Stimulated activated CD4-positive, alpha-beta T cell treated with anti-CD3 and anti-CD28 coated beads, Interleukin-1b, Interleukin-23, amount 100 ng/mL, for 1 hour (primary cell): ENCODE measurements at places on chromosomes 2 and 18.

- DNase-seq = no peak
These were observed 103.0 kb upstream of the FBXO11 start for GRCh38 chr2:48009256-48009655.

DNA sequence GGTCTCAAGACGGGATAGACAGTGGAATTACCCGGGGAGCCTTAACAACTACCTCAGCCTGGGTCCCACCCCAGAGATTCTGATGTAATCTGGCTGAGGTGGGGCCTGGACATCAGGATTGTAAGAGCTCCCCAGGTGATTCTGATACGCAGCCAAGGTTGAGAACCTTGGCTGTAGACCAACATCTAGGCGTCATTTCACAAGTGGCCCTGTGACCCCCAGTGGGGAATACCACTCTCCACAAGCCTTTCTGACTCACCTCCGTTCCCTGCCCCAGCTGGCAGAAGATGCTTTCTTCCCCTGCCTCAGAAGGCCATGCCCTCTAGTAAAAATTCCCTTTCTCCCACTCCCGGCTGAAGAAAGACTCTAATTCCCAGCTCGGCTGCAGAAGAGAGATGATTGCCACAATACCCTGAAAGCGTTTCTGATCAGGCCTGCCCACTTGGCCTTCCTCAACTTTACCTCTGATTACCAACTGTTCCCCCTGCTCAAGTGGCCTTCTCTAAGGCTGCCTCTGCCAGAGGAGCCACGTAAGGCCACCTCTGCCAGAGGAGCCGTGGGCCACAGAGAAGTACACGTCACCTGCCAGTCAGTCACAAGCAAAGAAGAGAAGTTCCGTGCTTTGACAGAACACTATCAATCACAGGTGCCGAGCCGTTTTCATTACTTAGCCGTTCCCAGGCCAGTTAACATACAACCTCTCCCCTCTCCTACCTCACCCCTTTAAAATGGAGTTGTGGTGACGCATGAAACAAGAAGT is 116.8 kb upstream of the PKDCC start:
- DNase-seq = no peak

GRCh38 chr2:169983506-169983905 is 156.3 kb downstream of the UBR3 start:
- no peak for DNase-seq

GRCh38 chr2:174027956-174028355 is 62.8 kb upstream of the SP3 start:
- no peak for DNase-seq

- DNase-seq = no peak
These were observed 60.0 kb upstream of the FOSL2 start for GRCh38 chr2:28332696-28333095.

DNA sequence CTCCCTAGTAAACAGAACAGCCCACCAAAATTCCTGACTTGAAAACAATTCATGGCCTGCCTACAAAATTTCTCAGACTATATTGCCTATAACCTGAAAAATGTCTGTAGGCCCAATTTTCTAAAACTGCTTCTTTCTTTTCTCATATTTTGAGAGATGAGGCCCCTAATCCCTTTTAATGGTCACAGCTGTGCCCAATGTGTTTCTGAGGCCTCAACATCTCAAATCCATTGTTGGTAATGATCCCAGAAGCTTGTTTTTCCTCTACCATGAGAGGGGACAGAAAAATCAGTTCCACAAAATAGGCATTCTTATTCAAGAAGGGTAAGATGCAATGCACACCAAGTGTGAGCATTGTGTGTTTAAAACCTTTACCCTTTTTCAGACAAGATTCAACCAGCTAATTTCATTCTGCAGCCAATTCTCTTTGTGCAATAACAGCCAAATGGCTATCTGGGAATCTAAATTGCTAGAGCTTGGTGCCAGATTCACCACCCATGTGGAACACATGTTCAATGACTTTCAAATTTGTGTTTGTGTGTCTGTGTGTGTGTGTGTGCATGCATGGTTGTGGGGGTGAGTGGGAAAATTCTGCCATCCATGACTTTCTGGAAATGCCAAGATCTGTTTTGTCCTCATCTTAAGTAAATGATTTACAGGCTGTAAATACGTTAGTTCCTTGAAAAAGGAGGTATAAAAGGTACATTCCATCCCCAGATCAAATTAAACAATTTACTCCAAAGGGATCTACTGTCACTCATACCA is 319.5 kb downstream of the TNS1 start:
- DNase-seq = no peak

GRCh38 chr2:239762655-239763269 is 262.4 kb downstream of the NDUFA10 start:
- DNase-seq = no peak

- DNase-seq = no peak
These were observed 571.2 kb upstream of the TNP1 start for GRCh38 chr2:217430916-217431576.

- DNase-seq = no peak
These were observed 245.9 kb upstream of the PXDN start for GRCh38 chr2:1990151-1990589.

DNA sequence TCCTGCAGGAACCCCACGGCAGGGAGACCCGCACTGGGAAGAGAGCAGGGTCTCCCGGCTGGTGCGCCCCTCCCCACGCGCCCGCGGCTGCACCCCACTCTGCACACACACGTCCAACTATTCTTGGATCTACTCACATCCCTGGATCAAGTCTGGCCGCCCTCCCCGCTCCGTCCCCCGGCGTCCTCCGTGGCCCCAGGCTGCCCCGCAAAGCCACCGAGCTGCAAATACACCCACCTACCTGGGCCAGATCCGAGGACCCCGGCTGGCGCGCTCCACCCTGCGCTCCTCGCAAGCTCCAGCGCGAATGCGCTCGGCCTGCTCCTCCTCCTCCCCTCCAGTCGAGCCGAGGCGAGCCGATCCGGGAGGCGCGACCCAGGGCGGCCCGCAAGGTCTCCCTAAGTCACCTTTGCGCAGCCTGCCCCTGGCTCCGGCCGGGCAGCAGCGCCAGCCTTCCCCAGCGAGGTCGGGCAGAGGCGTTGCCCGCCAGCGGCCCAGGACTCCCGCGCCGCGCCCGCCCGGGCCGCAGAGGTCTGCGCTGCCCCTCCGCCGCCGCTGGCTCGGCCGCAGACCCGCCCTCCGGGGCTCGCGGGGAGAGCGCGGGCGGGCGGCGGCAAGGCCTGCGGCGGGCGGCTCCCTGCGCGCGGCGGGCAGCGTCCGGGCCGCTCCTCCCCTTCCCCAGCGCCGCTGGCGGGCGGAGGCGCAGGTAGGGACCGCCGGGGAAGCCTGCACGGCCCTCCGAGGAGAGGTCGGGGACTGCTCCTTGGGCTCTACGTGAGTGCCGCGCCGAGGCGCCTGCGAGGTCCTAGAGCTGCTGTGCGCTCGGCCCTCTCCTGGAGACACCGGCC is 126.0 kb downstream of the OSBPL1A start:
- DNase-seq = no peak

DNA sequence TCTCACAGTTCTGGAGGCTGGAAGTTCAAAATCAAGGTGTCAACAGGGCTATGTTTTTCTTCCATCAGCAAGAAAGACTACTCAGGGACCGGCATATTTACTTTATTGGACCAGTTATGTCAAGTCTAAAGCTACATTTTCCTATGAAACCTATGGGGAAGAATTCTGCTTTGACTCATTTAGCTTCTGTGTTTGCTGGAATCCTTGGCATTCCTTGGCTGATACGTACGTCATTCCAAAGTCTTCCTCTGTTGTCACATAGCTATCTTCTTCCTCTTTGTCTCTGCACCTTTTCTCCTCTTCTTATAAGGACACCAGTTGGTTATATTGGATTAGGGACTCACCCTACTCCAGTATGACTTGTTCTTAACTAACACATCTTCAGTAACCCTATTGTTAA is 137.4 kb upstream of the FBXO11 start:
- DNase-seq = no peak

GRCh38 chr2:39409697-39410389 is 27.2 kb downstream of the MAP4K3 start:
- no peak for DNase-seq

- DNase-seq = no peak
These were observed 90.3 kb downstream of the DHRS9 start for GRCh38 chr2:169159686-169160085.

- no peak for DNase-seq
These were observed 149.3 kb downstream of the GALNT1 start for GRCh38 chr18:35730691-35731370.

GRCh38 chr2:135063210-135063609 is 11.1 kb downstream of the RAB3GAP1 start:
- DNase-seq = no peak

GRCh38 chr2:96618596-96619283 is 19.4 kb downstream of the KANSL3 start:
- DNase-seq = no peak

- DNase-seq = no peak
These were observed 684.0 kb downstream of the DSC3 start for GRCh38 chr18:30358555-30358954.

DNA sequence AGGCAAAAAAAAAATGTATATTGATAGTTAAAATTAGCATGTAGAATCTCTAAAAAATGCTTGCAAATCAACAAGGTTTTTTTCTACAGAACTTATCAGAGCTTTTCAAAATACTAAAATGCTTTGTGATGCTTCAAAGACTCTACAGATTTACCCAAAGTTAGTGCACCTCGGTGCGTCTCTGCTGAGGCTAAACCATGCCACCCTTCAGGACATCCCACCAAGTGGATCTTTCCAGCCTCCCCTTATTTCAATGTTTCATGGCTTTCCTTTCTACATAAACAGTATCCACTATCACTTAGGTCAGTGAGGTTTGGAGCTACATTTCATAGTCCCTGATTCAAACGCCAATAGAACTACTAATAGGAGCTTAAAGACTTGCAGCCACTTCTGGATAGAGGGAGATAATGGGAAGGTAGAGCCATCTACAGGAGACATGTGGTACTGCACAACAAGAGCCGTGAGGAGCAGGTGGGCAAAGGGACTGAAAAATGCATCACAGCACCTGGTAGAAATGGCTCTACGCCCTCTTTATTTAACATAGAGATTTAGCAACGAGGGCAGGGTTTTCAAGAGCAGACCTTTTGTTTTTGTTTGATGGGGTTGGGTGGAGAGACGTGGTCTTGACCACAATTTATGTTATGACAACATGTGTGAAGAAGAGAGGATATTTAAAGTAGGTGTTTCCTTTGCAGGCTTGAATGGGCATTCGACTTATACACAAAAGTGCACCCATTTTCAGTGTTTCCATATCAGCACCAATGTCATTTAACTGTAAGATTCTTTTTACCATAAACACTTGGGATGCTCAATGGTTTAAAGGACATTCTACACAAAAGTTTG is 56.1 kb upstream of the SLC35G4 start:
- DNase-seq = no peak

GRCh38 chr2:200306931-200307723 is 634 bp downstream of the SPATS2L start:
- no peak for DNase-seq

GRCh38 chr2:112137516-112138158 is 548 bp upstream of the FBLN7 start:
- no peak for DNase-seq

DNA sequence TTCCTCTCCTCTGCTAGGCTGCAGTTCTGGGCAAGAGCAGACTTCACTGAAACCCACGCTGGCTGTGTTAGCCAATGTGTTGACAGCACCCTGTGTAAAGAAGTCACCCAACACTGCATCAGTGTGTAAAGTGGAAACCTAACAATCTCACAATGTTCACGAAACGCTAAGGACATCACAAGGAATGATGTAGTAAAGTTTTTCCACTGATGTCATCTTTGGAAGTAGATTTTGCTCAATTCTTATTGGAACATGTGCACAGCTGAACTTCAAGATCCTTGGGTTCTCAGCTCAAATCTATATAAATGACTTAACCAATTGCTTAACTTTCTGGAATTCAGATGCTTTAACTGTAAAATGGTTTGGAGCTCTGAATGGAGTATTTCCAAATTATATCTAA is 1112.5 kb downstream of the TSN start:
- DNase-seq = no peak

DNA sequence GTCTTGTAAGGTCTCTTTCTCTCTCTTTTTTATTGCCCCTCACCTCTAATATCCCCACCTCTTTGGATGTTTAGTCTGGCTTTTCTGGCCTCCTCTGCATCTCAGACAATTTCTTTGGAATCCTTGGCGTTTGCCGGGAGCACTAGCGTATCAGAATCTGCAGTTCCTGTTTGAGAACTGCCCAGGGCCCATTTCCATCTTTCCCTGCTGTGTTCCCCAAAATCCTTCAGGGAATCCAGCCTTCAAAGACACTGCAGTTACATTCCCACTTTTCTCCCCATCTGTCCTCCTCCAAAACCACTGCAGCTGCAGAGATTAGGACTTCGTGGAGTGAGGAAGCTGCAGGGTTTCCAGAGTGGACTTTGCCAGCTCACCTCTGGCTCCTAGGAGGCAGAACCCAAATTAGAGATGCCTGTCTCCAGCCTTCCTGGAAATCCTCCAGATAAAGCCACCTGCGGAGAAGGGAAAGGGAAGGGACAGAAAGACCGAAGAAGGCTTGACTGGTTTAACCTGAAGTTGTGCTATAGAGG is 2.7 kb downstream of the VSNL1 start:
- DNase-seq = no peak

DNA sequence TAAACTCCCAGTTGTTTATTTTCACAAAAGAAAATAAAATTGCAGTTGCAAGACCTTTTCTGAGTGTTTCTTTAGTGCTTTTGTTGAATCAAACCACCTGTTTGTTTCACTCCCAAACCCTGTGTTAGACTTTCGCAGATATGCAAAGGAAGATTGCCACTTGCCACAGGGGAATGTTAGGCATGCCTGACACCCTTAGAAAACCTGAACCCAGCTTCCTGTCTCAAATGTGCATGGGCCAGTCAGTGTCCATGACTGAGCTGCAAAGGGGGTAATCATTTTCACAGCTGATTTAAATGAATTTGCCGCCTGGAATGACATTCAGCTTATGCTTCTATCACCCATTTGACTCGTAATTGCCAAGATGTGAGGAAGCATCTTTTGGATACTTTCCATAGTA is 17.5 kb downstream of the TGOLN2 start:
- no peak for DNase-seq

GRCh38 chr2:46435353-46435752 is 44.0 kb upstream of the TMEM247 start:
- DNase-seq = no peak

- DNase-seq = no peak
These were observed 4.9 kb downstream of the GPR17 start for GRCh38 chr2:127650785-127651380.

GRCh38 chr2:218392891-218393462 is 6.7 kb upstream of the CTDSP1 start:
- DNase-seq = no peak

DNA sequence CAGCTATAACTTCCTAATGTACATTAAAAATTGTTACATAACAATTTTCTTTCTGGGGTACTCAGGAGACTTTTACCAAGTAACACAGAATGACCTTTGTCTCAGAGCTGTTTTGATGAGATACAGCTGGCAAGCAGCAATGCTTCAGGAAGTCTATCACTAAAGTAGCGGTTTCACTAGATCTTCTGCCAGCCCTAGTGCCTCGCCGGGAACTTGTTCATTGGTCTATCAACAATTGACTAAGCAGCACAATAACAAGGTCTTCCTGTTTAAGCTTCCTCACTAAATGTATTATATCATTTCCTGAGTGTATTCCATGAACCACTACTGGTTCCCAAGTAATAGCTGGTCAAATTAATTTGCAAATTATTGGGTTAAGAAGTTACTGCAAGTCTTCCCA is 69.2 kb downstream of the TRIP12 start:
- DNase-seq = no peak

GRCh38 chr2:224309176-224309575 is 92.7 kb downstream of the FAM124B start:
- no peak for DNase-seq

GRCh38 chr2:239966029-239966852 is 58.9 kb downstream of the NDUFA10 start:
- no peak for DNase-seq
